ENCODE measurements at places on chromosomes 7 and 10. TPM values are rescaled to one million over a fixed set of nuclear protein-coding genes. Genes with fewer than 3 reads are reported as not detected.

Gene SOSTDC1
- total RNA-seq, result not detected

Gene BTAF1
- total RNA-seq, result 39.7 TPM

Gene SFTPA1
- total RNA-seq, result not detected

Gene SORCS3
- total RNA-seq, result not detected

Gene MYO3A
- 1.6 TPM for total RNA-seq

Gene TMEM273
- 4.3 TPM for total RNA-seq

Gene AP5Z1
- total RNA-seq, result 20.2 TPM

Gene KAT6B
- 39.9 TPM for total RNA-seq

Gene SAMD9
- 5.2 TPM for total RNA-seq

Gene GNG11
- 11.4 TPM for total RNA-seq

Gene NRP1
- total RNA-seq, result 62.6 TPM

Gene GPR15LG
- total RNA-seq, result not detected

Gene CPED1
- total RNA-seq, result 7.3 TPM

Gene ZNRF2
- 36.1 TPM for total RNA-seq

Gene CRPPA
- 0.66 TPM for total RNA-seq

Gene AGAP6
- 47.5 TPM for total RNA-seq

Gene TEX36
- total RNA-seq, result not detected

Gene CFAP69
- total RNA-seq, result 16.6 TPM

Gene ANKRD22
- 5.9 TPM for total RNA-seq

Gene SLC26A3
- total RNA-seq, result not detected

Gene IGFBP3
- total RNA-seq, result 100 TPM

Gene ANXA11
- total RNA-seq, result 71.9 TPM

Gene TECPR1
- total RNA-seq, result 19.7 TPM

Gene FIGNL1
- 2.0 TPM for total RNA-seq

Gene FAM25C
- not detected for total RNA-seq

Gene HOXA5
- total RNA-seq, result 2.6 TPM

Gene WNT16
- total RNA-seq, result not detected

Gene KNDC1
- total RNA-seq, result 3.3 TPM

Gene TFAM
- 2.6 TPM for total RNA-seq

Gene GPER1
- not detected for total RNA-seq

Gene HELLS
- 3.0 TPM for total RNA-seq

Gene BMPER
- 0.33 TPM for total RNA-seq

Gene GRM3
- total RNA-seq, result not detected

Gene SPACDR
- total RNA-seq, result 1.0 TPM

Gene MMD2
- not detected for total RNA-seq

Gene SKAP2
- 12.7 TPM for total RNA-seq

Gene NET1
- total RNA-seq, result 70.3 TPM

Gene LRRTM3
- 1.3 TPM for total RNA-seq

Gene ABCA13
- under 0.01 TPM for total RNA-seq

Gene GPRIN2
- 15.8 TPM for total RNA-seq

Gene MRLN
- total RNA-seq, result not detected

Gene SLC39A12
- total RNA-seq, result not detected

Gene TRPV6
- 61.7 TPM for total RNA-seq

Gene IDI2
- total RNA-seq, result not detected

Data from body of pancreas (tissue), 4 donors.